ENCODE measurements at places on chromosomes 2 and 18.

DNA sequence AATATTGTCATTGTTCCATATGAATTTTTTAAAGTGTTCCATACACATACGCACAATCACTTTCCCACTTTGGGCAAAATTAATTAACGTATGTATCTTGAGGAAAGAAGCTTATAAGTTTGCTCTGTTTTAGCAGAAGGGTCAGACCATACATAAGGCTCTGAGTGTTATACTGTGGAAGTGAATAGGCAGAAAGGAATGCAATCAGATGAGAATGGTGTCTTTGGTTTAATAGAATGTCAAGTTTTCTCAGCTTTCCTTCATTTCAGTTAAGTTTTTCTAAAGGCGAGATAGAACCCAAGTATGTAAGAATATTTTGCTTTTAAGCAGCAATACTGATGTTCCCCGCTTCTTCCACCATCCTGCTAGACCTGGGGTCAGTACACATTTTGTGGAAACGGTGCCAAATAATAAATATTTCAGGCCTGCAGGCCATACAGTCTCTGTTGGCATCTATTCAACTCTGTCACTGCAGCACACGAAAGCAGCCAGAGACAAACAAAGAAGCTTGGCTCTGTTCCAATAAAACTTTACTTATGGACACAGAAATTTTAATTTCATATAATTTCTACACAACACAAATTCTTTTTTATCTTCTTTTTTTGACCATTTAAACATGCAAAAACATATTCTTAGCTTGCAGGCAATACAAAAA is 100.6 kb downstream of the UPP2 start:
- no peak for DNase-seq

- no peak for DNase-seq
Observed at GRCh38 chr2:179226203-179226960, 38.2 kb downstream of the SESTD1 start.

DNA sequence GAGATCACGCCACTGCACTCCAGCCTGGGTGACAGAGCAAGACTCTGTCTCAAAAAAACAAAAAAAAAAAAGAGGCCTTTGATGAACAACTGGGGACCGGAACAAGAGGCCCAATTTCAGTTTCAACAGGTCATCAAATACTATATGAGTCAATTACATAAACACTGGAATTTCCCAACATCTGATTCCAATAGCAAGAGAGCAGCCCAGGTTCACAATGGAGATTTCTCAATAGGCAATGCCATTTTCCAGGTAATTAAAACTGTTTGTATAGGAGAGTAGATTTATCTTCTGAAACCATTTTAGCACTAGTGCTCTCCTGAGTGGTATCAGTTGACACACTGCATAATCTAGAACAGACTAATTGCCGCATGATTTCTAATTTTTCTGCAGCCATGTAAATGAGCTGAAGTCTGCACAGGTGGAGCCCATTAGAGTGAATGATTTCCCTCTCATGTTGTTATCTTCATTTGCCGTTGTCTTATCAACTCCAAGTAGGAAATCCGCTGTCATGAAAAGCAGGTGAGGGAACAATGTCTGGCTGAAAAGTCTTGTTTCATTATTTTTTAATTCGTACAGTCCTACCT is 264.1 kb upstream of the MEIS1 start:
- no peak for DNase-seq

DNA sequence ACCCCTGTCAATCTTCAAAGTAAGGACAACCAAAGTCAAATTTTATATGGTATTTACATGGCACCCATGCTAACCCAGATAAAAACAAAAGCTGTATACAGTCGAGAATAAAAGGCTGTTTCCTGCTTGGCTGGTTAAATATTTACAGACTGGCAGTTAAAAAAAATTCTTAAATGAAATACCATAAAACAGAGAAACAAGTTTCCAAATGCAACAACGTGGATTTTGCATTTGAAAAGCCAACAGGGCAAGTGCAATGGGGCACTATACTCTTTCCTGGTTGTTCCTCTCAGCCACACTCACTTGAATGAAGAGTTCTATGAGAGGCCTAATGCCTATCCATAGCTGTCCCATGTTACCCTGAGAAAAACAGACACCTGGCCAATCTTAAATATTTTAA is 6.1 kb upstream of the NR4A2 start:
- no peak for DNase-seq

- DNase-seq = no peak
Observed at GRCh38 chr18:6943143-6943542, 174.5 kb downstream of the LAMA1 start.

DNA sequence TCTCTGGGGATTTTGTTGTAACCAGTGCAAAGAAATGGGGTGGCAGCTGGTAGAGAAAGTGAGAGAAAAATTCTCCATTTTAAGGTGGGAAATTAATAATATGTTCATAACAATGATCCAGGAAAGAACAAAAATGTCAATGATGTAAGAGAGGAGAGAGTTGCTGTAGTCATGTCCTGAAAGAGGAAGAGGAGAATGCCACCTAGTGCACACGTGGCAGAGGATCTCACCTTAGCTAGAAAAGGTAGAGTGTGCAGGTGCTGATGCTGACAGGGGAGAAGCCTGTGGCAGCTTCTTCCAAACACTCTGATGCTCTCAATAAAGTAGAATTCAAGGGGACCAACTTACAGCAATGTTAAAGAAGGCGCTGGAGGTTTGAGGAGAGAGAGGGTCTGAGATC is 282.9 kb upstream of the PKDCC start:
- no peak for DNase-seq

- DNase-seq = peak; percentile 90
Observed at GRCh38 chr2:19256121-19256601, 102.3 kb downstream of the OSR1 start.

DNA sequence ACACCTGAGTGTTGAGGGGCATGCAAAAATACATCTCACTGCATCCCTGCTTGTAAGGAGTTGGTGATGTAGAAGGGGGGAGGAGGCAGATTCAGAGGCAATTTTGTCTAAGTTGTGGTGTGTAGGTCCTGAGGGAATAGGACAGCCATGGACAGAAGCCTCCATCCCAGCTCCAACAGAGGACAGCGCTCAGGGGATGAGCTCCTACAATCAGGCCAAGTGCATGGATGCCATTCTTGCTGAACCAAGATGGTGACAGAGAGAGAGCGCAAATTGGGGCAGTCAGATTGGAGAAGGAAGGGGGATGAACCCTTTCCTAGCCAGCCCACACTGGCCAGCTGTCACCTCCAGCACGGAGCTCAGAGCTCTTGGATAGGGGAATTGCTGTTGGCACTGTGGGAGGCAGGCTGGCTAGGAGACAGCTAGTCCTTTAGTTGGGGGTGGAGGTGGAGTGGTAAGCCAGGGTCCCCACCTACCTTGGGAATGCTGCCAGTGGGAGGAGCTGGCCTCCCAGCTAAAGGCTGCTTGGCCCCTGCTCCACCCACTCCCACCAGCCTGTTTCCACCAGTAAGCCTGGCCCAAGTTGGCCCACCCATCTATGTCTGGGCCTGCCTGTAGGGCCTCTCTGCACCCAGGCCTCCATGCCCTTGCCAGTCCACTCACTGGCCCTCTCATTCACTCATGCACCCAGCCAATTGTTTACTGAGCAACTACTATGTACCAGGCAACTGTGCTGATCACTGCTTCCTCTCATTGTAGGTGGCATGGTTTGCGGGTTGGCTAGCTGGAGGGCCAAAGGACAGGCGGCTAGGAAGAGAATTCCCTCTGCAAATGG is 2.5 kb upstream of the PER2 start:
- no peak for DNase-seq

GRCh38 chr2:28821295-28821958 is 10.8 kb downstream of the SPDYA start:
- DNase-seq = peak; percentile 49

DNA sequence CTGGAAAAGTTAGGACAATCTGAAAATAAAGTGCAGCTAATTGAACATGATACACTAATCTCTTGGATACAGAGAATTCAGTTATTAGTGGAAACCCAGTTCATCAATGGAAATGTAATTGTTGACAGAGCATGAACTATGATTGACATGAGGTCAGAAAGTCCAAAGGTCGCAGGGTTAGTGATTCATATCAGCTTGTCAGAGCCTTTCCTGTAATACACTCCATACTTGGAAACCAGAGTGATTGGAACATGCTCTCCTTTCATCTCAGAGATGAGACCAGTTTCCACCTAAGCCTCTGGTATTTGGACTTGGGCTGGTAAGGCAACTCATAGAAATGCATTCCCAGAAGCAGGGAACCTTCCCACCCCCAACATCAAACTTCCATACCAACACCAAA is 8.5 kb upstream of the NCKAP5 start:
- no peak for DNase-seq

GRCh38 chr2:96245609-96246390 is 20.0 kb downstream of the TMEM127 start:
- no peak for DNase-seq

DNA sequence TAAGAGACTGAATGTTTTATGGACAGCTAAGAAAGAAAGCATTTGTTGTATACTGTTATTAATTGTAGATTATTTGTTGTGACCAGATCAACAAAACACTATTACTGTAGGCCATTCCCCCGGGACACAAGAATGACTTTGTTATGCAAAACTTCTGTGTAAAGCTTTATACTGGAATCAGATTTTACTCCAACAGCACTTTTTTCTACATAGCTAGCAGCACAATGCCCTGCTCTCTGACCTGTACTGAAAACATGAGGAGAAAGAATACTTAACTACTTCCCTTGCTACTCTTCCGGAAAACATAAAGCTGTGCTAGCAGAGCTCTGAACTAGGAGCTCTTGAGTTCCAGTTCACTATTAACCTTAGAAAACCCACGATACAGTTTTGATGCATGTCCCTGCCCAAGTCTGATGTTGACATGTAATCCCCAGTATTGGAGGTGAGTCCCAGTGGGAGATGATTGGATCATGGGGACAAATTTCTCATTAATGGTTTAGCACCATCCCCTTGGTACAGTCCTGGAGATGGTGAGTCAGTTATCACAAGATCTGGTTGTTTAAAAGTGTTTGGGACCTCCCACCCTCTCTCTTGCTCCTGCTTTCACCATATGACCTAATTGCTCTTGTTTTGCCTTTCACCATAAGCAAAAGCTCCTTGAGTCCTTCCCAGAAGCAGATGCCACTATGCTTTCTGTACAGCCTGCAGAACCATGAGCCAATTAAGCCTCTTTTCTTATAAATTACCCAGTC is 601.1 kb upstream of the PIK3C3 start:
- no peak for DNase-seq

DNA sequence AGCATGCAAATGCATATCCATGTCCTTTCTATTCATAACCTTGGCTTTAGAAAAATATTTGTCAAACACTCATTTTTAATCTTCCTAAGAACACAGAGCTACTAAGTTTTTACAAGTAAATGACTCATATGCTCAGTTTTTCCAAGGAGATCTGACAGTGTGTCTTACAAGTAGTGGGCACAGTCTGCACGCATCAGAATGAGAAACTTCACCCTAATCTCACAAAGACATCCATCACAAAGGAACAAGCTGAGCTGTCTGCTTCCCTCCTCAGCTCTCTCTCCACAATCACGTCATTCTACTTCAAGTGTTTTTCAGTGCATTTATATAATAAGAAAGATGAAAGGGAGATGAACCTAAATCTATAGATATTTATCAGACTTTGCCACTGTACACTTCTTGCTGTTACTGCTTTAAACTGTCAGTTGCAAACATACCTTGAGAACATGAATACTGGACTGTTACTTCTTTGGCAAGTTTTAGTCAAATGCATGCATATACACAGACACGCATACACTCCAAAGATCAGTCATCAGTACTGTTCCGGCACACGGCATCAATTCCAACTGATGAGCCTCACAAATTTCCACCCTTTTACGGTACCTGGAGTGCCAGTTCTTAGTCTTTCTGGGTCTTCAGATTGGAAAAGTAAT is 75.7 kb downstream of the RBMS1 start:
- peak; percentile 84 for DNase-seq

DNA sequence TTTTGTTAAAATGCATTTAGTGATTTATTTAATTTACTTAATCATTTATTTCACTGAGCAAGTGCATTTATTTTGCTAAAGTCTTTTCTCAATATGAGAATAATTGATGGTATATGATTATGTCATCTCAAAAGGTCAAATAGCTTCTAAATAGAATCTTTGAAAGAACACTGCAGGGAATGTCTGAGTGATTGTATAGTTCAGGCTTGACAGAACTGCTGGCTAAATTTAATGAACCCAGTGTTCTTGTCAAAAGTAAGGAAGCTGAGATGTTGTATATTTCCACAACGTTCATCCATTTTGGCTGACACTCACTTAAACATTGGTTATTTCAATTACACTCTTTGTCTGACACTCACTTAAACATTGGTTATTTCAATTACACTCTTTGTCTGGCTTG is 39.3 kb upstream of the CDH7 start:
- no peak for DNase-seq

DNA sequence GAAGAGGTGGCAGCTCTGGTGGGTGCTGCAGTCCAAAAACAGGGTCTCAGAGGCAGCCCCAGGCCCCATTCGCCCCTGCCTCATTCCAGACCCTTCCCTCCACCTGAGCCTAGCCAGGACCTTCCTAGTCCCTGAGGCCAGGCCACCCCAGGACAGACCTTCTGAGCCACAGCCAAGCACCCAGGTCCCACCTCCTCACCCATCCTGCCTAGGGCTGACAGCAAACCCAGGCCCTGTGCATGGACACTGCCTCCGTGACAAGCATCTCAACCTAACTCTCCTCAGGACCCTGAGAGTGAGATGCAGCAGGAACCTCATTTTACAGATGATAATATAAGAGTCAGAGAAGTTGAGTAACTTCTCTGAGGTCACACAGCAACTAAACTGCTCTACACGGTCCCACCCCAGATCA is 15.5 kb downstream of the ADRA2B start:
- no peak for DNase-seq

DNA sequence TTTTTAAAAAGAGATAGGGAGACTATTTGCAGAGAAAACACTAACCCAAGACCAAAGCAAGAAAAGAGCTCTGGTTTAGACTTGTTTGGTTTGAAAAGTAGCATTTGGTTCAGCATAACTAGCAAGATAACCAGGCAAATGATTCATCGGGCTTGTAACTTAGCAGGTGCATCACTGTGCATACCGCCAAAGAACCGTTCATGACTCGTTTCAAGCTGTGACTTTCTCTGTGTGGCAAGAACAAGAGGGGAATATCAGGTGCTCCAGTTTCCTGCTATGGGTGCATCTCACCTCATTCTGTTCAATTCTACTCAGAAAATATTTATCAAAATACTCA is 244.9 kb downstream of the ETAA1 start:
- DNase-seq = no peak

DNA sequence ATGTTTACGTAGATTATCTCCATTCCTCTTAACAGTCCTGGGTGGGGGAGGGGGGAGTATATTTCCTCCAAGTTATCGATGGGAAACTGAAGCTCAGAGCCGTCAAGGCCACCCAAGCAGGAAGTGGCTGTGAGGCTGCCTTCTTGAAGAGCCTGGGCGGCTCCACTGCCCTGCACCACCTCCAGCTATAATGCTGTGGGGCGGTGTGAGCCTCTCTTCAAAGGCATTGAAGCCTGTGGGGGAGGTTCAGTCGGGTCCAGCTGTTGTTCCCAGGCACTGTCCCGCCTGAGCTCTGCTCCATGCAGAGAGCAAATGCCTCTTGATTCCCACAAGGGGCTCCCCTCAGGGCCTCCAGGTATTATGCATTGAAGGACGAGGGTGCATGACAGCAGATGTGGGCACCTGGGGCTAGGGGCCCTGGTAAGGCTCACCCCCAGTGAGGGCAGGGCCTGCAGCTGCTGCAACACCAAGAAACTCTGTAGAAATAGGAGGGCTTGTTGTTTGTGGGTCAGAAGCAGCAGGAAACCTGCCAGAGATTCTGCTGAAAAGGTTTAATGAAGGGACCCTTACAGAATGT is 29.5 kb upstream of the LAPTM4A start:
- no peak for DNase-seq

Measured in AG10803 (cell line).